ENCODE measurements at places on chromosomes 11 and 22.

- DNase-seq = no peak
Observed at GRCh38 chr22:46843821-46844255, 81.4 kb downstream of the TBC1D22A start.

GRCh38 chr11:20119315-20119714, 41.0 kb downstream of the DBX1 start:
- DNase-seq = no peak

- no peak for DNase-seq
Observed at GRCh38 chr11:61684870-61685616, 4.9 kb downstream of the DAGLA start.

- DNase-seq = peak; percentile 23
Observed at GRCh38 chr11:87185228-87185627, 147.5 kb downstream of the TMEM135 start.

- DNase-seq = peak; percentile 87
Observed at GRCh38 chr22:29394931-29395581, 6.7 kb upstream of the AP1B1 start.

GRCh38 chr11:94112206-94112953, 16.3 kb upstream of the PANX1 start:
- peak; percentile 65 for DNase-seq

DNA sequence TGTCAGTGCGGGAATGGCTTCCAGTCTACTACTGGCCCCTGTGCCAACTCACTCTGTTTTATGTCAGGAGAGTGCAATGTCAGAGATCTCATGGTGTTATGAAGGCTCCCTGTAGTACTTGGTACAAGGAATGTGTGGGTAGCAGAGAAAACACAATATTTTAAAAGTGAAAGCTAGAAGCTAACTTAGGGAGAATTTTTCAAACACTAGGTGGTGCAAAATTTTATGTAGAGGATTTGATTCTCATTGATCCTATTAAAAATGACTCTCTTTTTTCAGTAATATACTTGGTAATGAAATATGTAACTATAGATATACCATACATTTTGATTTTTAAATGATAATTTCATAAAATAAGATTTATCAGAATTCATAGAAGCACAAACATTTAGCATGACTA, 134.7 kb downstream of the JRKL start:
- DNase-seq = no peak

DNA sequence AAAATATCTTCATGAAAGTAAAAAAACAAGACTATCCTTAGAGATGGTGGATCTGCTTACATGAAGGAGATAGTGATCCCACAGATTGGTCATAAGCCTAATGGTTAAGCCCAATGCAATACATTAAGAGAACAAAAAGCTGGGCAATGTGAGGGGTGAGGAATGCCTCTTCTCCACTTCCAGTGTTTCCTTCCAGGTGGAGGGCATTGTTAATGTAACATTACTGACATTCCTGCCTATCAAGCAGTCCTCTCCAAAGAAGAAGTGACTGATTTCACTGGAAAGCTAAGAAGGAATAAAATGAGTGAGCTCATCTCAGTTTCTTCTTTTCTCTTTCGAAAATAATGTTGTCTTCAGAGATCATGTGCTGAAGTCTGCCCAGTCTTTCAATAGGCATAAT, 207.8 kb downstream of the RAB38 start:
- no peak for DNase-seq

DNA sequence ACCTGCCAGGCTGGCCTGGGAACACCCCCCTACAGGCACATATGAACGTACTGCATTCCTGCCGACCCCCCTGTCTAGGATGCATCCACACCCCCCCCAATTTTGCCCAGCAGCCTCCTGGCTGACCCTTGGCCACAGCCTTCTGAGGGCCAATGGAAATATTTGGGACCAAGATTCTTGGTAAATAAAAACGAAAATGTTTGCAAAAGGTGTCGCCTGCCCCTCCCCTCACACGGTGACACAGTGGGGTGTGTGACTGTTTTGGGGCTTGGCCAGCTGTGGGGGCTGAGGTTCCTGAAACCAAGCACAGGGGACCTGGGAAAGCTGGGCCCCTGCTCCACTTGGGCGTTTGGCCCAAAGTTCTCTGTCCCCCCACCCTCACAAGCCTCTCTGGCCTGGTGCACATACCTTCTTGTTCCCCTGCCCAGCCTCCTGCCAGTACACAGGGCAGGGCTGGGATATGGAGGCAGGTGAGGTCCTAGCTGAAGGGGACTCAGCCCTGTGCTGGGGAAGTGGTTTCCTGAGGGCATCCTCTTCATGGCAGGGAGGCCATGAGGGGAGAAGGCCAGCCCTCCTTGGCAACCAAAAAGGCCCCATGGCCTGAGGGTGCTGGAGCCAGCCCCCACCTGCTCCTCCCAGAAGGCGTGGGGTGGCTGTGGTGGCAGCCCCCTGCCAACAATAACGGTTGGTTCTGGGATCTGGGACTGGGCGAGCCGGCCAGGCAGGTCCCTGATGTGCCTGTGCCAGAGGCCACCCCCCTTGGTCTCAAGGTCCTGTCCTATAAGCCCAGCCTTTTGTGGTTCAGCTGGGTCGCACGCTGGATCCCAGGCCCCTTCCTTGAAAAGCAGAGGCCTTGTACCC, 2.1 kb upstream of the CRACR2B start:
- DNase-seq = no peak

GRCh38 chr11:8649361-8649760, 33.1 kb downstream of the TRIM66 start:
- DNase-seq = no peak

- DNase-seq = no peak
Observed at GRCh38 chr11:87128372-87128771, 90.6 kb downstream of the TMEM135 start.

DNA sequence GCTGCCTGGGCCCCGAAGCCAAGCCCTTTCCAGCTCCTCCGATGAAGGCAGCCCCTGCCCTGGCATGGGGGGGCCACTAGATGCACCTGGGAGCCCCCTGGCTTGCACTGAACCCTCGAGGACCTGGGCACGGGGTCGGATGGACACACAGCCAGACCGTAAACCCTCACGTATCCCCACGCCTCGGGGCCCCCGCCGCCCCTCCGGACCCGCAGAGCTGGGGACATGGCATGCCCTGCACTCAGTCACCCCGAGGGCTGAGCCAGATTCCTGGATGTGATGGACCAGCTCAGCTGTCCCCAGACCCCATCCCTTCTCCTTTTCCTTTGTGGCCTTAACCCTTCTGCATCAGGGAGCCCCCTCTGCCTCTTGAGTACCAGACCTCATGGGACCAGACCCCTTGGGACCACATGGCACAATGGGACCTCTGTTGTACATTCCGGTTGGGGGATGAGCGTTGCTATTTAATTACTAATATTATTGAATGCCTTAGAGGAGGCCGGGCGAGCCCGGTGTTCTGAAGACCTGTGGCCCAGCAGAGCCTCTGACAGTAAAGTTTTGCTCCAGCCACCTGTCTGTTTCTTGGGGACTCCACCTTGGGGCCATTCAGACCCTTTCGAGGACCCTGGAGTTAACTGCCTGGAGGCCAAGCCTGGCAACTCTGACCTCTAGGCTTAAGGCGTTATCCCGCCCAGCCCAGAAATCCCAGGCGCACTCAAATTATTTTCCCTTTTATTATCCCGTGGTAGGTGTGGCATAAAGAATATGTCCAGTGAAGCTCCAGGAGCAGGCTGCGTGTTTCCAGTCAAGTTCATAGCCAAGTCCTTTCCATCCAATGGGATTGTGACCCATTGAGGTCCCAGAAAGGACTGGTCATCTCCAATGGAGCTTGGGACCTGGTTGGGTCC, 3.0 kb downstream of the RASL10A start:
- no peak for DNase-seq

DNA sequence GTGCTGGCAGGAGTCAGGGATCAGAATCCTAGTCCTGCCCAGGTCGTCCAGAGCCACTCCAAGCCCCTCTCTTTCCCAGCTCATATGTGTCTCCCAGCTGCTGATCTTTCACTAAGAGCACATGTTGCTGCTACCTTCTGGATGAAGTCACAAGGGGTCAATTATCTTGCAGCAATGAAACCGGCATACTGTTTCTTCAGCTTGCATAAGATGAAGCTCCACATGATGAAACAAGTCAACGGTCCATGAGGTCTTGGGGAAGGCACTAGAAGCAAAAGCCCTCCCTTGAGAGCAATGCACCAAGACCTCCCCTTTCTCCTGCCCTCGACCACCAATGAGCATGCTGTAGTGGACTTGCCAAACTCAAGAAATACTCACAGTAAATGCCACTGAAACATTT, 148.9 kb downstream of the TENM4 start:
- DNase-seq = no peak

GRCh38 chr11:119828006-119828405, 99.0 kb upstream of the NECTIN1 start:
- no peak for DNase-seq

- DNase-seq = peak; percentile 45
Observed at GRCh38 chr11:61749591-61750217, 2.7 kb upstream of the MYRF start.

GRCh38 chr11:76277298-76278175, 71.2 kb upstream of the WNT11 start:
- peak; percentile 23 for DNase-seq

DNA sequence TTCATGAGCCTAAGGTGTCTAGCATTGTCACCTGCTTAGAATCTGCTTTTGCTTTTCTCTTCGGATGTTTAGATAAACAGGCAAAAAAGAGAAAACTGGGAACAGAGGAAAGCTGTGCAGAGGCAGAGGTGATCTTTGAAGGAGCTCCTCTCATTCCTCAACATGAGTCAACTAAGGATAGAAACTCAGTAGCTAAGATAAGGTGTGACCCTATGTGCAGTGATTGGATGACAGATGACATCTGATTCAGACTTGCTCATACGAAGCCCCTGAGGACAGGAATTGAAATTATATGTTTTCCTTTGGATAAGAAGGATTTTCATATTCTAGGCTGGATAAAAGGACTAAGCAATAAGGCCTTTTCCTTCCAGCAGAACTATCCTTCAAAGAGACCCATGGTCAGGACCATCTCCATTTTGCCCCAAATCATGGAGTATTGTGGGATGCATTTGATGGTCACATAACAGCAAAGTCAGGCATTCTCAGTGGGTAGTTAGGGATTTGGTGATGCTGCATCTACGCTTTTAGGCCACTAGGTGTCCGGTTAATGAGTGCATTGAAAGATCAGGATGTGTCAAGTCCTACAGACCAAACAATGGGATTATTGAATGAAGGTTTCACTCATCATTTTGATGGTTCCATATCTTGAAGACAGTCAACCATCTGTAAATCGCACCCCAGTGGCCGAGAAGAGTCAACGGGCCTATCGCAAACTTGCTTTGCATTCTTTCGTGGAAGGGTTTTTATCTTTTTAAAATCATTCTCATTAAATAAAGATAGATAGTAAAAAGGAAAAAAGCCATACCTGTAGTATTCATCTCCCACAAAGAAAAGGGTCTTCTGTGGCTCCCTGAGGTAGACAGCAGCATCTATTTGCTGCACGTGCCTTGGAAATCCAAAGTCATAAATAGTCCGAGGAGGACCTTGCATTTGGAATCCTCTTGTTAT, 32.2 kb downstream of the MMP20 start:
- DNase-seq = no peak

GRCh38 chr11:33542921-33543320, 157.7 kb downstream of the C11orf91 start:
- peak; percentile 14 for DNase-seq

DNA sequence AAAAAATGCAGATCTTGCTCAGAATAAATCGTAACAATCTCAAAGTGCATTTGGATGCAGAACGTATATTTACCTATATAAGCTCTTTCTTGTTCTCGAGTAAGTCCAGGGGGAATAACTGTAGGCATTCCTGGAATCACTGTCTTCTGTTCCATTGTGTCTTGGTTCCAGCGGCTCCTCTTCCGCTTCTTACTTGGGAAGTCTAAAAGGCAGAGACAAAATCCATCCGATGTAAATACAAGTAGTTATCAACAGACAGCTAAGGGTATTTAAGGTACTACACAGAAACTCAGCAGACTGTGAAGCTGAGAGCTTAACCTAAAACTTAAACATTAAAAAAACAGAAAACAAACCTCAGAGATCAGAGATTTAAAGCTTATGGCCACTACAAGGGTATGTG, 1.9 kb downstream of the SF1 start:
- DNase-seq = no peak

GRCh38 chr22:32926600-32926999, 125.1 kb downstream of the TIMP3 start:
- no peak for DNase-seq

DNA sequence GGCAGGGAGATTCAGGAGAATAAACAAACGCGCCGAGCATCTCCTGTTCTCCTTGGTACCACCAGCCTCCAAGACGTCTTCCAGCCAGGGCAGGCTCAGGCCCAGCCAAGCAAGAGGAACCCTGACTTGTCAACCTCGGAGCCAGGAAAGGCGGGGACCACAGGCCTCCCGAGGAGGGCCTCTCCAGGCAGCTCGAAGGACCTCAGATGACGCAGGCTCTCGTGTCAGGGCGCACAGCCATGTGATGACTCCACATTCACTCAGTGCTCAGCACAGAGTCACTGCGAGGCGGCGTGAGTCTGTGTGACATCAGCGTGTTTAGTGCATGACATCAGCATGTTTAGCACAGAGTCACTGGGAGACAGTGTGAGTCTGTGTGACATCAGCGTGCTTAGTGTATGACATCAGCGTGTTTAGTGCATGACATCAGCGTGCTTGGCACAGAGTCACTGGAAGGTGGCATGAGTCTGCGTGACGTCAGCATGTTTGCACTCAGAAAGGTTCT, 241.4 kb downstream of the BRD1 start:
- peak; percentile 30 for DNase-seq

GRCh38 chr22:35838855-35839576, 121.3 kb downstream of the APOL5 start:
- DNase-seq = peak; percentile 85

GRCh38 chr11:78630561-78631303, 56.1 kb upstream of the NARS2 start:
- DNase-seq = no peak

- no peak for DNase-seq
Observed at GRCh38 chr11:19814421-19814820, 101.8 kb downstream of the NAV2 start.

- no peak for DNase-seq
Observed at GRCh38 chr11:59266491-59266890, 53.8 kb upstream of the MPEG1 start.

DNA sequence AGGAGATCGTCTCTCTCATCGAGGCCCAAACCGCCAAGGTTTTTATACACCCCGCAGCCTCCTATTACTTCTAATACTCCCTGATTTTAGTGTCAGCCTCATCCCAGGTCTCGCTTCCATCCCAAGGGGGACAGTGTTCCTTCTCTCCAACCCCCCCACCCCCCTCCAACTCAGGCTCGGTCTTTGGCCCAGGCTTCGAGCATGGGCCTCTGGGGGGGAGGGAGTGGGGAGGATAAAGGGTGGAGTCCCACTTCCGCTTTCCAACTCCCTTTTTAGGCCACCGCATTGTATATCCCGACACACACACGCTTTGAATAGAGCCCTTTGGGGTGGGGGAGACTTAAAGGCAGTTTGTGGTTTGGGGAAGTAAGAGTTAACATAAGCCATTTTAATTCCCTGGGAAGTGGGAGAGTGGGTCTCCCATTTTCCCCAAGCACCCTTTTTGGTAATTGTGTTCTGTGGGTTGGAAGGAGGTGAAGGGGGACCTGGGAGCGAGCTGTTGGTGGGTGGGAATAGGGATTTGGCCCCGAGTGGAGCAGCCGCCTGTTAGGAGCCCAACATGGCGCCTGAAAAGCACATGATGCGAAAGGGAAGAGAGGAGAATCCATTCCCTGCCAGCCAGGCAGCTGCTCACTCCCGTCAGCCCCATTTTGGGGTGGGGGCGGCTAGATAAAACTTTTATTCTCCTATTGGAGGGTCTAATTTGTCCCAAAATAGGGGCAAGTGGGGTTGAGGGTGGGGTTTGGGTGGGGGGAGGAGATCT, 844 bp downstream of the PCF11 start:
- peak; percentile 89 for DNase-seq

- DNase-seq = no peak
Observed at GRCh38 chr11:65055538-65055937, 2.8 kb downstream of the NAALADL1 start.

GRCh38 chr11:68406324-68407313, 53.9 kb upstream of the PPP6R3 start:
- no peak for DNase-seq
